ENCODE measurements at places on chromosomes 1 and 21.
A peak's percentile ranks its signal among the peaks of the same experiment; 100 is the strongest.

DNA sequence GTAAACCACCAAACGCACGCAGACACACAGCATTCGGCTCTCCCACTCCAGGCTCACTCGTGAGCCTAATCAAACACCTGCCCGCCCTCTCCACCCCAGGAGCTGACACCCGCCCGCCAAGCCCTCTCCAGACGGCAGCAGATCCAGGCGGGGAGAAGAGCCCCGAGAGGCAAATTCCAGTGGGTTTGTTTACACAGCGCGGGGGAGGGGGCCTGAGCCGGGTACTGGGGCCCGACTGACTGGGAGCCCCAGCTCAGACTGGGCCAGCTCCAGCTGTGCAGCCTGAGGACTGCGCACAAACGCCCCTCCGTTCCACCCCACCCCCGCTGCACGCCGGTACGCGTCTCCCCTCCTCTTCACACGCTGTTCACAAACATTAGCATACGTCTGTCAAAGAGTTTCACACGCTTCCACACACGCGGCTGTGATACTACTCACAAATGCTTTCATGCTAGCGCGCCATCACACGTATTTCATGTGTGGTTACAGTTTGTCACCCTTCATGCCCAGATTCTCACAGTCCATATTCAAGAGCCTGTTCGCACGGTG lies 1.0 kb upstream of the EFNA1 start:
- peak; percentile 62 for DNase-seq

DNA sequence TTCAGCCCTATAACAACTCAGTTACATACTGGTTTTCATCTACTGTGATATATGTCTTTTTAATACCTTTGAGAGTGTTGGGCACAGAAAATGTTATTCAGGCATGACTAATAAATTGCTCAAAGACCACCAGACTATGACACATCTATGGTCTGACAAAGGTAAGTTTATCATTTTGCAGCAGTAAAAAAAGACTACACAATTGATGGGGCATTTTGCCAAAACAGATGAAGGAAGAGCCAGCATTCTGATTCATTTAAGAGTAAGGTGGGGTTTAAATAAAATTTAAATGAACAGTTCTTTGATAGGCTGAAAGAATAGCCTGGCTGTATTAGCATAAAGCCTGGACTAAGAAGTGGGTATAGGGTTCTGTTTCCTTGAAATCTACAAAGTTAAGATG lies 8.8 kb upstream of the RNPC3 start:
- no peak for DNase-seq

DNA sequence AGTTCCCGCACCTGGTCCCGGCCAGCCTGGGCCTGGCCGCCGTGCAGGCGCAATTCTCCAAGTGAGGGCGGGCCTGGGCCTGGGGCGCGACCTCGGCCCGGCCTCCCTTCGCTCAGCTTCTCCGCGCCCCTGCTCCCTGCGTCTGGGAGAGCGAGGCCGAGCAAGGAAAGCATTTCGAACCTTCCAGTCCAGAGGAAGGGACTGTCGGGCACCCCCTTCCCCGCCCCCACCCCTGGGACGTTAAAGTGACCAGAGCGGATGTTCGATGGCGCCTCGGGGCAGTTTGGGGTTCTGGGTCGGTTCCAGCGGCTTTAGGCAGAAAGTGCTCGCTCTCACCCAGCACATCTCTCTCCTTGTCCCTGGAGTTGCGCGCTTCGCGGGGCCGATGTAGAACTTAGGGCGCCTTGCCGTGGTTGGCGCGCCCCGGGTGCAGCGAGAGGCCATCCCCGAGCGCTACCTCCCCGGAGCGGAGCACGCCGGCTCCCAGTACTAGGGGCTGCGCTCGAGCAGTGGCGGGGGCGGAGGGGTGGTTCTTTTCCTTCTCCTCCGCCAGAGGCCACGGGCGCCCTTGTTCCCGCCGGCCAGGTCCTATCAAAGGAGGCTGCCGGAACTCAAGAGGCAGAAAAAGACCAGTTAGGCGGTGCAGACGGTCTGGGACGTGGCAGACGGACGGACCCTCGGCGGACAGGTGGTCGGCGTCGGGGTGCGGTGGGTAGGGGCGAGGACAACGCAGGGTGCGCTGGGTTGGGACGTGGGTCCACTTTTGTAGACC lies 1.2 kb downstream of the OLIG1 start:
- no peak for DNase-seq

DNA sequence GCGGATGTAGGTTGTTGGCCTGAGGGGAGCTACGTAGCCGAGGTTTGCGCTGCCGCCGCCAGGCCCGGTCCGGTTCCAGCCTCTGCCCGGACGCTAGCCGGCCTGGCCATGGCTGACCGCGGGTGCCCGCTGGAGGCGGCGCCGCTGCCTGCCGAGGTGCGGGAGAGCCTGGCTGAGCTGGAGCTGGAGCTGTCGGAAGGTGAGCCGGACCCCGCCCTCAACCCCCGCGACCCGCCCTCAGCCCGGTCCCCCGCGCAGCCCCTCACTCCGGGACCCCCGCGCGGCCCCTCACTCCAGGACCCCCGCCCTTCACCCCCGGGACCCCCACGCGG lies 299 bp downstream of the DIP2A start:
- DNase-seq, result no peak

DNA sequence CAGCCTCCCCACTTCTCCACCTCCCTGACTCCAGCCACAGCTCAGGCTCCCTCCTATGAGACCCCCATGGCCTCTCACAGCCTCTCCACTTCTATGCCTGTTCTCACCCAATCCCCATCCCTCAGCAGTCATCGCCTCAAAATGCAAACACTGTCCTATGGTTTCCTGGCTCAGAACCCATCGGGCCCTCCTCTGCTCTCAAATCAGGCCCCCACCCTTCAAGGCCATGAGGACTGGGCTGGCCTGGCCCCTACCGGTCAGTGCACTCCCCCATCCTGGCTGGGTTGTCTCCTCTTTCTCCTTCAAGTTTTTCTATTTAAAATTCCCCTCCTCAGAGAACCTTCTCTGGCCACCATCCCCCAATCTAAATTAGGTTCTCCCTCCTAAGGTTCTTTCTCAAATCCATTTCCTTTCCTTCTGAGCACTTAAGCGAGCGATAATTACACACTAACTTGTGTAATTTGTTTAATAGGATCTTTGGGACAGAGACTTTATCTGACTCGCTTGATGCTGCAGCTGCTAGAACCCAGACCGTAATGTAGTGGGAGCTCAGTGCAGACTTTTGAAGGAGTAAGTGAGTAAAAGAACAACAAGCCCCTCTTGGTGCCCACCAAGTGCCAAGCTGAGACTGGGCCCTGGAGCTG lies 347.2 kb downstream of the MATN1 start:
- no peak for DNase-seq

DNA sequence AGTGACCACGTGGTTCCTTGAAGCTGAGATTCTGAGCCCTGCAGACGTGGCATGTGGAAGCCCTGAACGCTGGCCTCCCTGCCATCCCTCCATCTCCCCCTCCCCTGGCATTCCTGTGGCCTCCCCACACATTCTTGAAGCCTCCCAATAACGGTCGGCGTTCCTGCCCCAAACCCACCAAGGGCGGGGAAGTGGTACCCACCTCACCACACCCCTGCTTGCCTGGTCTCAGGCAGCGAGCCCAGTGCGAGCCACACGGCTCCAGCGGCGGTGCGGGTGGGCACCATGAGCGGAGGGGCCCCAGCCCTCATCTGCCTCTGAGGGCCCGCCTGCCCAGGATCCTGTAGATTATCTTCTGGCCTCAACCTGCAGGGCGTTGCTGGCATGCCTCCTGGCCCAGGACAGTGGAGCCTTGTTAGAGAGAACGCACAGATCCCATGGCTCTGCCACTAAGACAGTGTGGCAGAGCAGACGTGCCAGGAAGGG lies 20.6 kb upstream of the PRELP start:
- DNase-seq, result no peak

DNA sequence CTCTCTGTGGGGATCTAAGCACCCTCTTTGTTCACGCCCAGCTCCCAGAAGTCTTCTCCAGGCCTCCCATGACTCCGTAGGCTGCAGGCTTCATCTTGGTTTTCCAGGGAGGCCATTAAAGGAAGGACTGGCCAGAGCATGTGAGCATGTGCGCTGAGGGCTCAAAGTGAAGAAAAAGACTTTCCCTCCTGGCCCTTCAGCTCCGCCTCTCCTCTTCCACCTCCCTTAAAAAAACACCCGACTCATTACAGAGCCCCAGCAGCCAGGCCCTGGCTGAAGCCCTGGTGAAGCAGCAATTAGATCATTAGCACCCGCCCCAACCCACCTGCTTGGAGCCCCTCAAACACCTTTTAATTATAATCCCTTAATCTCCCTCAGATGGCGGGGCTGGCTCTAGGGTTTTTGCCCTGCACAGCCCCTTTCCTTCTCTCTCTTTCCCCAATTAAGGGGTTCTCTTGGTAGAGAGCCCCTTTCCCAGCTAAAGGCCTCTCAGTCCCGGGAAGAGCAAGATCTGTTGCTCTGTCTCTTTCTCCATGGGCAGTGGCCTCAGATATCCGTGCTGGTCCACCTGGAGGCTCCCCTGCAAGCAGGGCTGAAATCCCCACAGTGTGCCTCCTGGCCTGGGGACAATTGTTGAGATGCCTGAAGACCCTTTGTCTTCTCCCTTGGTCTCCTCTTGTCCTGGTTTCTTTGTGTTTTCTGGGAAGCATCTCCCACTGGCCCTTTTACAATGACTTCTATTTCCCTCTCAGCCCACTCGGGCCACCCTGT lies 30.5 kb downstream of the RHBG start:
- no peak for DNase-seq

Data from amygdala (tissue), 56 donors.